ENCODE measurements at places on chromosomes 3 and 15.

- DNase-seq, result no peak
Measured at GRCh38 chr3:102916532-102916931, 481.7 kb downstream of the ZPLD1 start.

GRCh38 chr3:15434756-15435155, 7.4 kb downstream of the EAF1 start:
- DNase-seq, result no peak

GRCh38 chr3:134106580-134106979, 76.9 kb upstream of the SLCO2A1 start:
- DNase-seq, result no peak

DNA sequence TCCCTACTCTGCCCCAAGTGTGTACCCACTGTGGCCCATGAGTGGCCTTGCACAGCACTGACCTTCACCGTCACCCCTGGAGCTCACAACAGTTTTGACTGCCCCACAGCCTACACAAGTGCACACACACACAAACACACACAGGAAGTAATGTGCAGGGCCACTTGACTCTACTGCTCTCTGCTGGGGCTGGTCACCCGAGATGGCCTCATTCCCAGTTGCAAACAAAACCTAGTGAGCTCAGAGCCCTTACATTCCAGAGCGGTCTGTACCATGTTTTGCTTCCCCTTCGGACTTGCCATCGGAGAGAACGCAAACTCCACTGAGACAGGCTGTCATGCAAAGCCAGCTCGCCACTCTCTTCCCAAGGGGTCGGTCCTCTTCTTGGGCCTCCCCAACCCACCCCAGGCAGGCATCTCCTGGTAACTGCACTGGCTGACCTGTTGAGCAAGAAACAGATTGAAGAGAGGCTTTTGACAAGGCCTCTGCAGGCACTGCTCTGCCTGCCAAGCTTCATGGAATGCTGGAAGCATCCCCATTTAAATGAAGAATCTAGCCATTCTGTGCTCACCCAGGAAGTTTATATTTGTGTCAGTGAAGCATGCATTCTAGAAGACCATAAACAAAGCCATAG, 232.0 kb upstream of the IGF1R start:
- DNase-seq, result no peak

DNA sequence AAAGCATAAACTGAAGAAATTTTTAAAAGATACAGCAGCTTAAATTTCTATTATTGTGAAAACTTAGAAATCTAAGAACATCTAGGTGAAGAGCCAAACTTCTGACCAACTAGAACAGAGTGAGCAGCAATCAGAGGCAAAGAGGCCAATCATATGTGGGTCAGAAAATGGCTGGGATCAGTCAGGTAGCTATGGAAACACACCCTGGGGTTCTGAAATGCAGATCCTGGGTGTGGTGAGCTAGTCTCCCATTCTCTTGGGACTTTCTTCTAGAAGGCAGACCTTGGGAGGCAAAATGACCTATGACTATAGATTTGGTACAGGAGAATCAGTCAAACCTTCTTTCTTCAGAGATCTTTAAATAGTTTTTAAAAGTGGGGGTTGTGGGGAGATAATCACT, 385.8 kb downstream of the TBC1D5 start:
- no peak for DNase-seq

GRCh38 chr3:123423031-123423430, 25.9 kb downstream of the ADCY5 start:
- DNase-seq, result no peak

DNA sequence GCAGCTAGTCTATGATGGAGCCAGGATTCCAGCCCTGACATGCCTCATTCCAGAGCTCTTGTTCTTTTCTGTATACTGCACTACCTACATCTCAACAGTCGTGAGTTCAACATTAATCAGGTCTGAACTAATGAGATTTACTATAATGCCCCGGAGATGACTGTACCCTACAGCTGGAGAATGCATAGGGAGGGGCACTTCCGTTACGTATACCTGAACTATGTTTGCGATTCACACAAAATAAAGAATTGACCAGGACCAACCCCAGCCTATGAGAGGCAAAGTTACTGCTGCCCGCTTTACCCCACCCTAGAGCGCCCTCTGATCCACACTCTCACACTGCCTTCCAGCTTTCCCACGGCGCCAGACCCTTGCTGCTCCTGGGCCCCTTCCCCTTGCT, 97.0 kb downstream of the IGF2BP2 start:
- no peak for DNase-seq

- DNase-seq, result no peak
Measured at GRCh38 chr3:160948273-160948672, 156.9 kb downstream of the B3GALNT1 start.

DNA sequence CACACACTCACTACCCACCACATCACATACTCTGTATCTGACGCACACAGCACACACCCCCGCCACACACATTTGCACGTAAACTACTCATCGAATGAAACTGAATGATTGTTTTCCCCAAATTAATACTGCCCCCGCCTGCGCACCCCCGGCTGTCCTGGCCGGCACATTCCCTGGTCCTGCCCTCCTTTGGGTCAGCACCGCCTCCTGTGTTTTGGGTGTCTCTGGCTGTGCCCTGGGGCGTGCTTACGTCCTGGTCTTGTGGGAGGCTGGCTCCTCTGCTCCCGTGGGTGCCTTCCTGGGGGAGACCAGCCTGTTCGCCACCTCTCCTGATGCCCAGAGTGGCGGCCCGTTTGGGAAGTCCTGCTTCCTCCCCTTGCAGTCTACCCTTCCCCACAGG, 30.2 kb downstream of the APBA2 start:
- no peak for DNase-seq

GRCh38 chr3:179929091-179929529, 107.6 kb downstream of the PEX5L start:
- DNase-seq, result peak; percentile 26

DNA sequence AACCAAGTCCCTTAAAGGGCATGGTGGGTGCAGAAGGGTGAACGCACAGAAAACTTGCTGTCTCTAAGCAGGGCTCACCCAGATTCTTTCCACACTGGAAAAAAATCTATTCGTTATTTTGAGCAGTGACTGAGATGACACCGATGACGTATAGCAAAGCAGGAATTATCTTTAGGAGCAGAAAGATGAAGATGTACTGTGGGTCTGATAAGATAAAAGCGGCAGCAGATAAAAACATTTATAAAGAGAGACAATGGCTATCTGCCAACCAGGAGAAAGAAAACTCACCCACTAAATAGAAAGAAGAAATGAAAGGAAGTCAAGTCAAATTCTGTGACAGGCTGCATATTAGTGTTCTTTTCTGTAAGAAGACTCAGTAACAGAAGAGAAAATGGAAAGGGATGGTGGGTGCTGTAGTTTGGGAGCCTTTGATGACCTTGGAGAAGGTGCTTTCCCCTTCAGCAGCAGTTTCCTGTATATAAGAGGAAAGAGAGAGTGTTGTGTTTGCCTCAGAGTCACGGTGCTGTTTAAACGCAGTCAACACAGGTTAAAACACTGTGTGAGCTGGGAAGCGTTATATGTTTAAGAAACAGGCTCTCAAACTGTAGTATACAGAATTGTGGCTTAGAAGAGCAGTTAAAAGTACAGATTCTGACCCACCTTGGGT, 111.6 kb downstream of the AQP9 start:
- no peak for DNase-seq

- DNase-seq, result no peak
Measured at GRCh38 chr3:156772588-156773206, 53.5 kb upstream of the LEKR1 start.

GRCh38 chr3:39137991-39138803, 15.2 kb downstream of the CSRNP1 start:
- DNase-seq, result no peak

DNA sequence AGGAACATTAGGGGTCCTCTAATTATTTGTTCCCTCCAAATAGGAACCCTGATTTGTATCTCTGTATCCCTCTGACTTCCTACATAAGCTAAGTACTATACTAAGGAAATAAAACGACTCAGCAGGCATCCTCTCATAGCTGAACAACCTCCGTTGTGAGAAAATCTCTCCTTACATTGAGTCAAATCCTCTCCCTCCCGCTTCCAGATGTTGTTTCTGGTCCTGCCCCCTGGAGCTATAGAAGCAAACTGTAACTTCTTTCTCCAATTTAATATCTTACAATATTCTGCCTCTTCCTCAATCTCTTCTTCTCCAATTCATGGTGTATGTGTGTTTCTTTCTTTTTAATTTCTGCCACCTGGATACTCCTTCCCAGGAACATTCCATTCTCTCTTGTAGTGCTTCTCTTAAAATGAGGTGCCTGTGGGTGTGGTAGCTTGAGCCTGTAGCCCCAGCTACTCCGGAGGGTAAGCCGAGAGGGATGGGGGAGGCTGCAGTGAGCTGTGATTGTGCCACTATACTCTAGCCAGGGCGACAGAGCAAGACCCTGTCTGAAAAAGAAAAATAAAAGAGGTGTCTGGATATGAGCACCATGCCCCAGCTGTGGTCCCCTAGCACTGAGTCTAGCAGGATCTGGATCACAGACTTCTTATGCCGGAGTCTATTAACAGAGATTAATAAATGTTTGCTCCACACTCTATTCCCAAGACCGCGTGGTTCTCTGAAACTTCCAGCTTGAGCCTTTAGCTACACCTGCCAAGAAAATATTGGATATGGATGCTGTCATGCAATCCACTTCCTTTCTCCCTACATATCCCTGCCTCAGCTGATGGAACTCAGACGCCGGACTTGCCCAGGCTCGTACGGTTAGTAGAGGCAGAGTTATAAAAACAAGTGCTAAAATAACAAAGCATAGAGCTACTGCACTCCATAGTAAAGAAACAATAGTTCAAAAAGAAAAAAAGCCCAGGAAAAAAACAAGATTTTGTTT, 42.9 kb upstream of the NEO1 start:
- DNase-seq, result no peak

DNA sequence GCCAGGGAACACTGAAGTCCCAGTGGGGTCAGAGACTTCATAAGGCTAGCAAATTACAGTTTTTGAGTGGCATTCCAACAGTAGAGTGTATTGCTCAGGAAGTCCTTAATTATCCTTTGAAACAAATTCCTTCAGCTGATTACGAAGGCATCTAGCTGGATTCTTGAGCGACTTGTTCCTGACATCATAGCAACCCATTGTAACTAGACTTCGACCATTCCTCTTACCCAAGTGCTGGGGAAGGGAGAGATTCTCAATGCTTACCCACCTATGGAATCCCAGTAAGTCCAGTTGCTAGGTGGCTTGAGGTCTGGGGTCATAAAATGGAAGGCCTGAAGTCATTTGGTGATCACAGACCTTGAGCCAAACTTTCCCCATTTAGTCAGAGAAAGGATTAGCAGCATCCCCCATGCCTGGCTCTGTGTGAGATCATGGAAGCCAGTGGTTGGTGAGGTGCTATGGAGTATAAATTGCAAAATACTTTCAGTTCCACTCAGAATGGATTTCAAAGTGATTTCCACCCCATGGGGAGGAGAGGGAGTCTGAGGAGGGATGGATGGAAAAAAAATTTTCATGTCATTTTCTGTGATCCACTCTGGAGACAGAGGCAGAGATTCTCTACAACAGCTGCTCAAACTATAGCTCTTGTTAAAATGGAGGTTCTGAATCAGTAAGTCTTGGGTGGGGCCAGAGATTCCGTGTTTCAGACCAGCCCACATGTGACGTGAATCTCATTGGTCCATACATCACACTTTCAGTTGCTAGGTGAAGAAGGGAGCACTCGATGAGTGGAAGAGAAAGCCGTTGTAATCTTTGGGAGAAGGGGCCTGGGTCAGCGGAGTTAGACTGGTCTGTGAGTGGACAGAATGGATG, 45.7 kb downstream of the CD86 start:
- no peak for DNase-seq

DNA sequence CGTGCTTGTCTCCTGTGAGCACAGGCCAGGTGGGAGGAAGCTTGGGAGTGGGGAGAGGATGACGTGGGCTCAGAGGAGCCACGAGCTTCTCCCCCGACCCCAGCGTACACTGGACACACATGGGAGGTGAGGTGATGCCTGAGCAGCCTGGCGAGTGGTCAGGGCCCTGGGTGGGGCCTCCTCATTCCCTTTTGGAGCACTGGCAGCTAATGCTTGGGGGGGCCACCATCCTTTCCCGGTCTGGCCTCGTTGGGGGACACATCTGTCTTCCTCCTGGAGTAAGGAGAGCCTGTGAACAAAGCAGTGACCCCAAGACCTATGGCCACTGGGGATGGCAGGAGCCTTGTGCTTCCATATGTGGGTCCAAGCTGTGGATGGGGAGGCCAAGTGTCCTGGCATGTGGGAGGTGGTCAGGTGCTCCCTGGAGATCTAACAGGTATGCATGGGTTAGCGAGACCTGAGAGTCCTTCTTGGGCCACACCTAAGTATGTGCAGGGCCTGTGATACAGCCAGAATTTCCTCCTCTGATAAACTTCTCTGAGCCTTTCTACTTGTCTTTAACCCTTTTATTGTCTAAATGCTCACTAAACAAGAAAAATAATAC, 9.5 kb downstream of the KLF13 start:
- DNase-seq, result no peak

DNA sequence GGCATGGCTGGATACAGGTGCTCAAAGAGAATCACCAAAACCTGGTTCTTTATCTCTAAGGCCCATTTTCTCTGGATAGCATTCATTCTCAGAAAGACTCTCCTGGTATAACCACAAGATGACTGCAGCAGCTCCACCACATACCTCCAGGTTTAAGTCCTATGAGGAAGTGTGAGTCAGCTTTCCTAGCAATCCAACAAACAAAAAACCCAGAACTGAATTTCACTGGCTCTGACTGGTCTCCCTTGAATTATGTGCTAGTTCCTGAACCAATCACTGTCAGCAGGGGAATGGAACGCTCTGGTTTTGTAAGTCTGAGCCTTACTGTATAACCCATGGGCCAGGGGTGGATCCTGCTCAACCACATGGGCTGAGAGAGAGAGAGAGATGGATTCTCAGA, 27.2 kb downstream of the MRPL46 start:
- no peak for DNase-seq
